ENCODE measurements at places on chromosomes 16 and 17.
A peak's percentile ranks its signal among the peaks of the same experiment; 100 is the strongest.

- no peak for DNase-seq
These were observed at the start of gene NETO2 for GRCh38 chr16:47143677-47144558. Gene NETO2 (minus strand): TSS chr16:47143945. CDS start chr16:47143612, 333 bp downstream.

GRCh38 chr16:29916979-29917378 lies 9.0 kb downstream of the KCTD13 start:
- no peak for DNase-seq

- DNase-seq: no peak
These were observed 9.6 kb downstream of the GSDMB start for GRCh38 chr17:39908789-39909352.

DNA sequence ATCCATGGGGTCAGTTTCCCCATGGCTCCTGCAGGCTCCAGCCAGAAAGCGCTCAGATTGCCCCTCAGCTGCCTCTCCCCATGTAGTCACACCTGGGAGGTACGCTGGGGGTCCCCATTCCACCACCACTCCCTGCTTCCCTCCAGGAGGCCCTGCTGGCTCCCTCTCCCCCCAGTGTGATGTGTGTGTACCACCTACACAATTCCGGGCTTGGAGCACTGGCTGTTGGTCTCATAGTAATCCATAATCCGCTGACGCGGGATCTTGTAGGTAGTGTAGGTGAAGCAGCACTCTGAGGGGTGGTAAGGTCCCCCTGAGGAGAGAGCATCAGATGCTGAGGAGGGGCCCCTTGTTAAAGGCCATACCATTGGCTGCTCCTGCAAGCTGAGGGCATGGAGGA lies 2.4 kb downstream of the CCL14 start:
- no peak for DNase-seq

GRCh38 chr16:8088820-8089338 lies 501.4 kb downstream of the TMEM114 start:
- DNase-seq: no peak

- DNase-seq: no peak
These were observed 1.0 kb upstream of the SOX8 start for GRCh38 chr16:980595-980854.

- no peak for DNase-seq
These were observed 14.8 kb upstream of the C17orf113 start for GRCh38 chr17:42065201-42065600.

DNA sequence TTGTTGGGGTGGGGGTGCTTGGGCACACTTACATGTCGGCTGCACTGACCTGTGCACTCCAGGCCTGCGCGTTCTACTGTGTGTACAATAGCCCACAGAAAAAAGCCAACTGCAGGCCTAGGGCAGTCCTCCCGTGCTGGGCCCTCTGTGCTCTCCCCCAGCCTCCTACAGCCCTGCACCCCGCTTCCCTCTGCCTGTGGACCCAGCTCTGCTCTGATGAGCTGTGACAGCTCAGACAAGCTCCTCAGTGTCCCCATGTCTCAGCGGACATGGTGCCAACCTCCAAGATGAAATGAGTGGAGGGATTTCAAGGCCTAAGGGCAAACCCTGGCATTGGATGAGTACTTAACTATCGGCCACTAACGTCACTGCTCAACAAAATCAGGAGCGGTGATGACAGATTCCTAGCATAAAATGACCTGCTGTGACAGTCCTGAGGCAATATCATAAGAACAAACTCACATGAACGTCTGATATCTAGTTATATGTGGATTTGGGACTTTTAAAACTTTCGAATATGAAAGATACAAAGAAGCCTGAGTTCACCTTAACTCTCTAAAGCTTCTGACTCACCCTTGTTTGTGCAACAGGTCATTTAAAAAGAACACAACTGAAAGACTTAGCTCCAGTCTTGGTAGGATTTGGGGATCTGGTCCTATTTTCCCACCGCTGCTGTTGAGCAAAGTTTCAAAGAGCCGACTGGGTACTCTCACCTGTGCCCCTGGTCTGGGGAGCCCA lies 34.7 kb downstream of the CCDC57 start:
- no peak for DNase-seq

DNA sequence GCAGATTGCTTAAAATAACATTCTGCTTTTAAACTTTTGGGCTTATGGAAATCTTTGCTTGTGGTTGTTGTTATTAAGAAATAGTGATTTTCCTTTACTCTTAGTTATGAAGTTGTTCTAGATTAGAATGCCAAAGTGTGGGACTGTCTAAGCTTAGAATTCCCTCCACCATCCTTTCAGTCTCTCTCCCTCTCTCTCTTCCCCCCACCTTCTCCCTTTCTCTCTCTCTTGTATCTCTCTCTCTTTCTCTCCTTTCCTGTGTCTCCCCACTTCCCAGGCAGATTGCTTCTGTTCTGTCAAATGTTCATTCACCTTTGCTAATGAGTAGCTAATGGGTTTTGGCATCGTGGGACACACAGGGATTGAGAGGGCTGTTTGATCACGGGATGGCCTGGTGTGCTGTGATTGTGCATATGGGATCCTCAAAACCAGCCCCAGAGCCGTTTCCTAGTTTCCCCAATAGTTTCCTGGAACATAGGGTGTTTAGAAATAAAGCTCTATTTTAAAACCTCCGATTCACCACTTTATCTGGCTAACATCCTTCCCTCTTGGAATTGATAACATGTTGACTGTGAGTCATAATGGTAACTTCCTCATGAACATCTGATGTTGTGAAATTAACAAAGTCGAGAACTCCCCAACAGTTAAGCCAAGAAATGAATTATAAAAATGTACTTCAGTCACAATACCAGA lies 502.6 kb downstream of the TMEM114 start:
- DNase-seq: no peak

GRCh38 chr17:67500261-67500660 lies 123.2 kb downstream of the PITPNC1 start:
- no peak for DNase-seq

GRCh38 chr17:71286625-71287024 lies 834.2 kb upstream of the SOX9 start:
- DNase-seq: no peak

DNA sequence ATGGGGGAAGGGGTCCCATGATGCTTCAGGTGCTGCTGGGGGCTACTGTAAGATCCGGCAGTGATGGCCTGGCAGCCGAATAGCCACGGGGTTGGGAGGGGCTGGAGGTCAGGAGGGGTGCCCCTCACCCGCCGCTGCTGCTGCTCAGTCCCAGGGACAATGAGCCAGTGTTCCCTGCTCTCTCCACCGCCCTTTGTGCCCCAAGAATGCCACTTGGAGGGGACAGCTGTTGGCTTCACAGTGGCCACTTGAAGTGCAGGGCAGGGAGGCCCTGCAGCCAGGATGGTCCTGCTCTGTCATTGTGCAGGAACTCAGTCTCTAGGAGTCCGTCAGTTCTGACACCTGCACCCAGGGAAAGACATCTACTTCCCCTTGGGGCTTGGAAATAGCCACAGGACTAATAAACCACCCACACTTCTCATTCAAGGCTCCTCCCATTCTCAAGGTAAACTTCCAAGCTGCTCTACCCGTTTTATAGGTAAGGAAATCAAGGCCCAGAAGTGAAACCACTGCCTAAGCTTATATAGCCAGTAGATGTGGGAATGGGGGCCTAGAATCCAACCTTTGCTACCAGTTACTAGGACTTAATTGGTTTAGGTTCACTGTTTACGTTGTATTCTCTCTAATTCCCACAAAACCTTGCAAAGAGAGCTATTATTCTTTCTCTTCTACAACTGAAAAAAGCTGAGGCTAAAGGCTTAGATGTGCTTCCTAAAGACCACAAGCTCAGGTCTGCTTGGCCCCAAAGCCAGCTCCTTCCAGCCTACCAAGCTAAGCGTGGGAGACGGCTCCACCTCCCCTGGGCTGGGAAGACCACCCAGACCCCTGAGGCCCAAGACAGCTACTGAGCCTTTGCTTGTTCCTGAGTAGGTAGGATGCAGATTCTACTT lies 6.2 kb upstream of the CPSF4L start:
- DNase-seq: no peak

DNA sequence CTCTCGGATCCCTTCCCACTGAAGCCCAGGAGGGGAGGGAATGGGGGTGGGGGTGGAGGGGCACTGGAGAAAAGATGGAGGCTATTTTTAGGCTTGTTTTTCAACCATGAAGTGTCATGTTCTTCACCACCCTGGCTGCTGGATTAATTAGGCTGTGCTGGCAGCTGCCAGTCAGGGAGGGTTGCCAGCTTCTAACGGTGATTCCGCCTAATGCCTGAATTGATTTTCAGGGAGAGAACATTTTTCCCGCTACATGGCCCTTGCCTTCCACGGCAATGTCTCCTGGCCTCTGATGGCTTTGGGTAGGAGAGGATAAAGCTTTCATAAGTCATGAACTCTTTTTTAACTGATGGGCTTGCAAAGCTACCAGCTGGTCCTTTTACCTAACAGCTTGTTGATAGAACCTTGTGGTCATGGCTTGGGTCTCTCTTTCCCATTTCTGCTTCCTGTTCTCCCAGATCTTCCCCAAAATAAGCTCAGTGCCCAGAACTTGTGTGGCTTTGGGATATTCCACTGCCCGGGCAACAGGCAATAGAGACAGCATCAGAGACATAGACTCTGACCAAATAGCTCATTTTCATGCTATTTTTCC lies 167.4 kb downstream of the PITPNC1 start:
- DNase-seq: no peak

GRCh38 chr17:80353718-80354275 lies 61.2 kb upstream of the ENDOV start:
- DNase-seq: no peak

GRCh38 chr16:1744338-1744840 lies 27.0 kb downstream of the NME3 start:
- DNase-seq: no peak

GRCh38 chr17:73493956-73494926 lies 150.0 kb downstream of the SDK2 start:
- no peak for DNase-seq

DNA sequence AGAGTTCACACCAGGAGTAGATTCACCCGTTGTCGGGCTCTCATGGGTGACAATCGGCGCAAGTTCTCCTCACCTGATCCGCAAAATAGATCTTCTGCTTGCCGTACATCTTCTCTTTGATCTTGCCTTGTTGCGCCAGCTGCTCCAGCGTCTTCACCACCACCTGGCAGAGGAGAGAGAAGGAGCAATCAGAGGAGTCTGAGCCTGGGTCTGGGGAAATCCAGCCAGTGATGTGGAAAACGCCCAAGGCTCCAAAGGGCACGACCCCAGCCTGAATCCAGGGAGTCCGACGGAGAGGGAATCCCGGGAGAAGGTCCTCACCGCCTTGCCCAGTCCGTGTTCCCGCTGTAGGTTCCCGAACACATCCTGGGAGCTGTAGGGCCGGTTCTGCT lies 393 bp downstream of the PSMC3IP start:
- DNase-seq: no peak

DNA sequence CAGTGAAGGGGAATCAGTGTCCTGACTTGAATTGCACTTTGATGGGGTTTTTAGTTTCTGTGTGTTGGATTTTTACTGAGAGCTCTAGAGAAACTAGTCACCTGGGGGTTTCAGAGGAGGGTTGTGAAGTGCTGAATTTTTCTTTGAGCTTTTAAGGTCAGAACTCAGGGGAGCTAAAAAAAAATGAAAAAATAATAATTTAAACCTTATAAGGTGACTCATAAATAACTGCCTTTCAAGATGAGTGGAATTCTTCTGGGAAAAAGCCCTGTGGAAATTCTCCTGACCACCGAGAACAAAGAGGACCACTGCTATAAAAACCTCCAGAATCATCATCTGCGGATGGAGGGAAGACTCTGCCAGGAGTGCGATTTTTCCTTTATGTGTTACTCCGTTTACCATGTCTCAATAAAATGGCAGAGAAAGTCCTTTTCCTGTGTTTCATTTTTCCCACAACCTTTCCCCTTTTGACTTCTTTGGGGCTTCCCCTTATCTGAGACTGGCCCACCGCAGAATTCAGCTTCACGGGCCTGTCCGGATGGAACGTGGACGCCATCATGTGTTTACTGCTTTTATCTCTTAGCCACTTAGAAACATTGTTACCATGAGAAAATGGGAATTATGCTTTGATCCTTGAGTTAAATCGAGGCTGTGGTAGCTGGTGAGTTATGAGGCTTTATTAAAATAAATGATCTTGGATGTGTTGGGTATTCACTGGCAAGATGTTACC lies 39.7 kb downstream of the RPTOR start:
- no peak for DNase-seq

- DNase-seq: no peak
These were observed 3.7 kb downstream of the SPATA2L start for GRCh38 chr16:89697616-89698331.

- no peak for DNase-seq
These were observed 23.0 kb downstream of the NSMCE1 start for GRCh38 chr16:27245276-27246172.

- peak; percentile 69 for DNase-seq
These were observed 24.0 kb downstream of the PIK3R5 start for GRCh38 chr17:8941520-8941919.

GRCh38 chr16:16014329-16015224 lies 65.2 kb downstream of the ABCC1 start:
- DNase-seq: no peak

- DNase-seq: no peak
These were observed 3.1 kb upstream of the KRT36 start for GRCh38 chr17:41492771-41493170.

- DNase-seq: no peak
These were observed 10.3 kb downstream of the NLRC5 start for GRCh38 chr16:56999409-57000270.

DNA sequence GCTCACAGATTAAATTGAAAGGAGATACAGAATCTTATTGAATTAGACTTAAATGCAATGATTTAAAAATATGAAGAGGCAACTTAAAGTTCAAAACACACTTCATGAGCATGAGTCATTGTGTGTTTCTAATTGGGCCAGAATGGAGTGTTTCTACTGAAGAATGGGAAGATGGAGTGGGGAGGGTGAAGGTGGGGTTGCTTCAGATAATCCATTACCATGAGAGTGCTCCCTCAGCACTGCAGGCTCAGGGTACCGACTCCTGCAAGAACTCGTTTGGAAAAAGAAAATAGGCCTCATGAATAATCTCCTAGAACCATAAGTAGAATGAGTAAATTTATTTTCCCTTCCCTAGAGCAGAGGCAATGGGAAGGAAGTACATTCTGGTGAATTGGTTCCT lies 372.8 kb downstream of the TOX3 start:
- no peak for DNase-seq

- peak; percentile 13 for DNase-seq
These were observed 1.1 kb upstream of the CRHR1 start for GRCh38 chr17:45782889-45783592.

DNA sequence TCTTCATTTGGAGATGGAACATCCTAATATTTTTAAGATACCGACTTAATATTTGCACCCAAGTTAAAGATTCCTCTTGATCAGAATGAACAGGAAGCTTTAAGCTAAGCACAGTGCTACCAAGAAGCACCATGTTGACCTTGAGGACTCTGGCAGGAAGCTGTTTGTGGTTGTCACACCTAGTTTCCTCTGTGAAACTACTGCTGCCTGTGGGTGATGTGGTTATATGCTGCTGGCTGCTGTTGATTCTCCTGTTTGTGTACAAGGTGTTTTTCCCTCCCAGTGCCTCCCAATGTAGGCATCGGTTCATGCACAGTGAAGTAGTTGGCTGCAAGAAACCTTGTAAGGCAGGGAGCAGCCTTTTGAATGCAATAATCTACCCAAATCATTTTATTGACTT lies 23.4 kb downstream of the RBL2 start:
- peak; percentile 69 for DNase-seq

- no peak for DNase-seq
These were observed 29.9 kb downstream of the SHCBP1 start for GRCh38 chr16:46591257-46591656.

GRCh38 chr17:73226556-73227172 lies 33.8 kb downstream of the COG1 start:
- DNase-seq: no peak

- DNase-seq: no peak
These were observed 536.9 kb upstream of the CDH11 start for GRCh38 chr16:65658787-65659220.

GRCh38 chr17:21193031-21193430 lies 20.9 kb downstream of the TMEM11 start:
- DNase-seq: no peak

Measured in stimulated activated CD8-positive, alpha-beta memory T cell treated with anti-CD3 and anti-CD28 coated beads, Interleukin-7, amount 100 ng/mL, for 48 hours (primary cell).